ENCODE measurements at places on chromosomes 16 and 17.

GRCh38 chr17:82542439-82542838 is 22.9 kb downstream of the FOXK2 start:
- DNase-seq: no peak

DNA sequence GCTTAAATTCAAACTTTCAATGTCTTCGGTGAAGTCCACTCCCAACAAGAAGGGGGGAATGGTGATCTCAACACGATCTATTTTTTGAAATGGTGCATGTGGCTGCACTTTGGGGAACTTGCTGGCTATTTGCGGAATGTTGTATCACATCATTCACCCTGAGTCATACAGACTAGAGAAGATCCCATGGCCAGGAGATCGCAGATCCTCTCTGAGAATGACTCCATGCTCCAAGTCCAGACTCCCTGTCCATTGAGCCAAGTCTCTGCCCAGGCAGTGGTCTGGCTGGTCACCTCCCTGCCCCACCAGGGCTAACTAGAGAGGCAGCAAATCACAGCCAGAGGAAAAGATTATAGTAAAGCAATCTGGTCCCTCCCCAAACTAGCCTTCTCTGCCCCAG is 120.6 kb downstream of the XYLT1 start:
- DNase-seq: no peak

GRCh38 chr16:13120091-13120490 is 218.7 kb downstream of the SHISA9 start:
- no peak for DNase-seq

DNA sequence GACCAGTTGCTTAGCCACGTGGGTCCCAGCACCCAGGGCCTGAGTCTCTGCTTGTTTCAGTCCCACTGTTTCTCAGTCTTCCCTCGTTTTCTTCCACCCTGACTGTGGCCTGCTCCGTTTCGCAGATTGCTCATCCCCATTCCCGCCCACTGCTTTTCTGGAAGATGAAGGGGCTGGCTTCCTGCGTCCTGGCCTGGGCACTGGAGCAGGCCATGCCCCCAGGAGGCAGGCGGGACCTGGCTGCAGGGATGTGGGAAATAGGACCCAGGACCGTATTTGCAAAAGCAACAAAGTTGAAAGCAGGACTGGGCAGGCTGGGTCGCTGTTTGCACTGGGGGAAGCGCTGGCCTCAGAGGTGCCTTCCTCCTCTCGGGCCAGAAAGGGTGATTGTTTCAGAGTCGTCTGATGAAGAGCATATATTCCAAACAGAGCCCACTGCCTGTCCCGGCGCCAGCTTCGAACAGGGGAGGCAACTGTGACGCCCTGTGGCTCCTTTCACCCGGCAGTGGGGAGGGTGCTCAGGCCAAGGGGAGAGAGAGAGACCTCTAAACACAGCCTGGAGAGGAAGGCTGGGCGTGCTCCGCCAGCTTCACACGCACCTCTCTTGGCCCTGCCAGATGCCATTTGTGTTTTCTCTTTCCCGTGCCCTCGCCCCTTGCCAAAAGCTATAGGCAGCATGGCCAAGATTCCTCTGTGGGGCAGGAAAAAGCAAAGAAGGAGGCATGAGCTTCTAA is 108.6 kb downstream of the CMIP start:
- DNase-seq: no peak

GRCh38 chr17:73827627-73828291 is 183.5 kb upstream of the SDK2 start:
- no peak for DNase-seq

DNA sequence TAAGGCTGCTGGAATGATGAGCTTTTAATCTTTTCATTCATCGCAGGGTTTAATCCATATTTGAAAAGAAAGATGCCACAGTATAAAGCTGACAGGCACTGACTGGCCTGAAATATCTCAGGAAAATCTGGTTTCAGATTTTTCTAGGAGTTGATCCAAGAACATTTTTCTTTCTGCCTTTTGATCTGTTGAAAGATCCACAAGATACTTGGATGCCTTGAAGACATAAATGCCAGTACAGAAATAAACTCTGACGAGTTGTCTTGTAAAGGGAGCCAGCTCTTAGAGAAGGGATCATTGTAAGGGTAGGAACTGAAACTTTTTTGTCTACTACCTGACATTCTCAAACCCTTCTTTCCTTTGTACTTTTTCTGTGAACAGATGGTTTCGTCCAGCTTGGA is 25.4 kb upstream of the KRT20 start:
- DNase-seq: no peak

Data from C1 segment of cervical spinal cord (tissue), 14 donors.